ENCODE measurements at places on chromosomes 2 and 18. TPM values are rescaled to one million over a fixed set of nuclear protein-coding genes. Genes with fewer than 3 reads are reported as not detected.

DNA sequence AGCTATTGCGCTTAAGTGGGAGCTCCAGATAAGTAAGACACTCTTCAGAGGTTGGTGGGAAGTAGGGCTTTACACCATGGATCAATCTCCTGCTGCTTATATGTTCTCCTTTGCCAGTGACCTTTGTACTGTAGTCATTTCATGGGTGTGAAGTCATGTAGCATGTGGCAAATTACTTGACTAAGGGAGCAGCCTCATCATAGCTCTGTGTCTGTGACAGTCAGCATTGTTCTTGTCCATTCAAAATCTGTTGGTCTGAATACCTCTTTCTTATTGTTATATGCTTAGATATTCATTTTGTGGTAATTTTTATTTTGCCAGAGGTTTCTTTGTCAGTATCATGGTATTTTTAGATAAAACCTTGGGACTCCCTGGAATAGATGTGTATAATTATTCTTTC is 18.2 kb downstream of the SLC4A1AP start:
- no peak for DNase-seq

DNA sequence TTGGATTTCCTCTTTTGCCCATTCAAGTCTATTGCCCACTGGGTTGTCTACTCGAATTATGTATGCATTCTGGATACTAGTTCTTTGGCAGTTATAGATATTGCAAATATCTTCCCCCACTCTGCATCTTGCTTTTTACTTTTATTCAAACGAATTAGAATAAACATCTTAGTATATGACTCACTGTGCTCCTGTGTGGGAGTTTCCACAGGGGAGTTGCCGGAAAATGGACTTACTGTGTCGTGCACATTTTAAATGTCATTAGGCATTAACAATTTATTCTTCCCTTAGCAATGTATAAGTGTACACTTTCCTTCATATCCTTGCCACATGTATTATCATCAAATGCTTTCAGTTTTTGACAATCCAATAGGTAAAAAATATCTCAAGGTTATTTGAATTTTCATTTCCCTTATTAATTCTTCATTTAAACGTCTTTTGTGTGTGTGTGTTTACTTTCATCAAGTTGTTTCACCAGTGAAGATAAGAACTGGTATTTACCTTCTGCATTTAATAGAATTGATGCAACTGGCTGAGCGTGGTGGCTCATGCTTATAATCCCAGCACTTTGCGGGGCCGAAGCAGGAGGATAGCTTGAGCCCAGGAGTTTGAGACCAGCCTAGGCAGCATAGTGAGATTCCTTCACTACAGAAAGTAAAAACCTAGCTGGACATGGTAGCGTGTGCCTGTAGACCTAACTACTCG is 4.6 kb upstream of the UGT1A5 start:
- no peak for DNase-seq

GRCh38 chr2:98072442-98072841 is 14.5 kb upstream of the VWA3B start:
- no peak for DNase-seq

DNA sequence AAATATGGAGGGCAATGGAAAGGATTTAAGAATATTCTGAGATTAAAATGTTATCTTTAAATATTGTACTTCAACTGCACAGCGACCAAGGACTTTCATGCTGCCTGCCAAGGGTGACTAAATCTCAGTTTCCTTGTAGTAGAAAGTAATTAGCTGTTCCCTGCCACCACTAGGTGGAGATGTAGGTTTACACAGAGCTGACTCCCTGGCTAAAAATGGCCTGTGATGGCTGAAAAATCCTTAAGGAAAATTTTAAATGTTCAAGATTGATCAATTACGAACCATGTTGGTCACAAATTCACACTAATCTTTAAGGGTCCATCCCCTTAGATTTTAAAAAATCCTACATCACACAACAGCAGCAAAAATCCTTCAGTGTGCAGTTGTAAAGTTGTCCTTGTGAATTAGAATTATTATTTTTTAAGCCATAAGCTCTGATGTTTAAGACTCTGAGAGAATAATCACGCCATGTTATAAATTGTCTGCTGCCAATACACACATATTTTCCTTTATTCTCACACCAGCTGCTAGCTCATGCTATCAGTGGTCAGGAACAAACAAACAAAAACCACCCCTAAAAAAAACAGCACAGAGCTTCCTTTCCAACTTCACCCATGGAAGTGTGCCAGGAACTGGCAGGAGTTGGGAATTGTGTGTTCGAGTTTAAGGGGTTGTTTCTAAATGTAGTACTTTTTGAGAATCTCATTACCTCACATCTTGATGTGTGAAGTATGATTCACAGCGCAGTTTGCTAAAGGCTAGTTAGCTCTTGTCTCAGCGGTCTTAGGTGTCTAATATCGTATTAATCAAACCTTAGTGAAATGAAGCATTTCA is 399.8 kb downstream of the TMEM182 start:
- no peak for DNase-seq

TLX2 gene
- 0.12 TPM for total RNA-seq

GRCh38 chr18:58177004-58177717 is 133.1 kb downstream of the NEDD4L start:
- no peak for DNase-seq

GRCh38 chr2:218952160-218952559 is 7.3 kb upstream of the CDK5R2 start:
- DNase-seq, result no peak

GRHL1 gene
- 0.76 TPM for total RNA-seq
